Cortex of kidney (tissue), 1 donor: ENCODE measurements at places on chromosomes 6 and 20.

DNA sequence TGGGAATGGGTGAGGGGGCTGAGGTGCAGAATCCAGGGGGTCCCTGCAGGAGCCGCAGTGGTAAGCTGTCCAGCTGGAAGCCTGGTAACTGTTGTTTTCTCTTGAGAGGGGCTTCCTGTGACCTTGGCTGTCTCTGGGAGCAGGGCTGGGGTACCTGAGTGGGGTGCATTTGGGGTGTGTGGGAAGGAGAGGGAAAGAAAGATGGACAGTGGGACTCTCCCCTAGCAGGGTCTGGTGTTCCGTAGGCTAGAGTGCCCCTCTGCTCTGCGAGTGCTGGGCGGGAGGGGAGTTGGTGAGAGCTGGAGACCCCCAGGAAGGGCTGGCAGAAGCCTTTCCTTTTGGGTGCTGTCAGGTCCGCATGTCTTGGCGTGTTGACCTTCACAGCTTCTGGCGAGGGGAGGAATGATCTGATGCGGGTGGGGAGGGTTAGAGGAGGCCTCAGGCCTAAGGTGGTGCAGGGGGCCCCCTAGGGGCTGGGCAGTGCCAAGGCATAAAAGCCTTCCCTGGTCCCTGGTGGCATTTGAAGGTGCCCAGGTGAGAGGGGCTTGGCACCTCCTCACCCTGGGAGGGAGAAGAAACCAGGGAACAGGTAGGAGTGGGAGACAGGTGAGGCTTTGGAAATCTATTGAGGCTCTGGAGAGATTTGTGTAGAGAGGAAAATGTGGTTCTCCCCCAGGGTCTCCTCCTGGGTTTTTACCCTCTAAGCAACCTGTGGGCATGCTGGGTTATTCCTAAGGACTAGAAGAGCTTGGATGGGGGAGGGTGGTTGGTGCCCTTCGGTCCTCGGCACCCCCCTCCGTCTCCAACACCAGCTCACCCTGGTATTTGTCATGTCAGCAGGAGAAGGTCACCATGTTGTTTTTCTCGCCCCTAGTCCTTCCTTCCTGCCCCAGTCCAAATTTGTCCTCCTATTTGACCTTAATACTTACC lies 3.3 kb downstream of the VEGFA start:
- DNase-seq, result no peak

DNA sequence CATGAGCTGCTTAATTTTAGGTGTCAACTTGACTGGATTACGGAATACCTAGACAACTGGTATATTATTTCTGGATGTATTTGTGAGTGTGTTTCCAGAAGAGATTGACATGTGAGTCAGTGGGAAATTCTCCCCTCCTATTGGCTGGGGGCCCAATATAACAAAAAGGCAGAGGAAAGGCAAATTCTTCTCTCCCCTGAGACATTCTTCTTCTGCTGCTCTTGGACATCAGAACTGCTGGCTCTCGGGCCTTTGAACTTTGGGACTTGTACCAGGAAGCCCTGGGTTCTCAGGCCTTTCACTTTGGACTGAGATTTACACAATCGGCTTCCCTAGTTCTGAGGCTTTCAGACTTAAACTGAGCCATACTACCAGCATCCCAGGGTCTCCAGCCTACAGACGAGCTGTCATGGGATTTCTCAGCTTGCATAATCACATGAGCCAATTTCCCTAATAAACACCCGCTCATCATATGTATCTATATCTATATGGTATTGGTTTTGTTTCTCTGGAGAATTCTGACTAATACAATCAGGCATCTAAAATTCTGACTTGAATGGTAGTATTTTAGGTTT lies 7.6 kb upstream of the BTN3A3 start:
- no peak for DNase-seq

GRCh38 chr6:64128301-64129024 lies 492.9 kb downstream of the PHF3 start:
- DNase-seq, result no peak

- DNase-seq, result no peak
These were observed 147.2 kb upstream of the EYA4 start for GRCh38 chr6:133093956-133094355.

DNA sequence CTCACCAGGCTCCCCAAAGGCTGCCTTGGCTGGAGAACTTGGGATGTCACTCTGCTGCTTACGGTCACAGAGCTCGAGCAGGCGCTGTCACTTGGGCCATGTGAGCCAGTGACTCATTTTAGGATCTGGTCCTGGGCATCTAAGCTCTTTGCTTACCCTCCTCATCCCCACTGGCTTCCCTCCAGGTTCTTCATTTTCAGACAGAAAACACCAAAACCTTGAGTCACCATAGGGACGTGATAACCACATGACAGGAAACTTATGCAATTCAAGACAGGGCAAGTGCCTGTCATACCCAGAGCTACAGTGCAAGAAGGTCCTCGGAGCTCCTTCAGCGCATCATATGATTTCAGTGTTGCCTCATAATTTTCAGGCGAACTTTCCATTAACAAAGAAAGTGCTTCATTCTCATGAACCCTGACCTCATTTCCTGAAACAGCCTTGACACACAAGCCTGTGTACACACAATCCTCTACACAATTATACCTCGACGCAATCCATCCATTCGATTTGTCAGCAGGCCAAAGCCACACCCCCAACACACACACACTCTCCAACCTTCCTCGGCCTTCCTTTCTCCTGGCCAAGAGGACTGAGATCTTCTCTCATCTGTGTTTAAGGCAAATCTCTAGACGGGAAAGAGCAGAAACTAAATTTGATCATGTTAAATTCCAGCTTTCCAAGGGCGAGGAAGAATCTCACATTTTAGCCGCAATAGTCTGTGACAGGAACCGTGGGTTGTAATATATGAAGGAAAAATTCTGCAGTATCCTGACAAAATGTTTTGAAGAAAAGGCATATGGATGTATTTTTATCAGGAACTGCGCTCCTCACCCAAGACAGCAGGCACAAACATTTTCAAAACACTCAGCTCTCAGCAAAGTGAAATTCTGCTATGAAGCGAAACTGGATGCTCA lies 25.3 kb downstream of the TBC1D7 start:
- DNase-seq, result no peak

- no peak for DNase-seq
These were observed 33.8 kb upstream of the MRPS10 start for GRCh38 chr6:42251500-42251899.

DNA sequence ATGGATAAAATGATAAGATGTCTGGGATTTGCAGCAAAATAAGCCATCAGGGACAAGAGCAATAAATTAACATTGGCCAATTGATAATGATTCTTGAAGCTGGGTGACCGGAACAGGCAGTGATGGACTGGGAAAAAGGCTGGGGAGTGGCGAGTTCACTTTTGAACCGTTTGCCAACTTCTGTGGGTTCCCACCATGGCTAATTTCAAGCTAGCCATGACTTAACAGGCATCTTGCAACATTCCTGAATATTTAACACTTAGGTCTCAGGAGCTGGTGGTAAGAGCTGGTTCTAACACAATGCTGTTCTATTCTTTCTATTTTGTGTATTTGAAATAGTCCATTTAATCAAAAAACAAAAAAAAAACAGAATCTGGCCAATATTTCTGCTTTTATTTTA lies 37.6 kb upstream of the CD83 start:
- no peak for DNase-seq

- DNase-seq, result no peak
These were observed 12.2 kb upstream of the LAMA2 start for GRCh38 chr6:128870746-128871145.

DNA sequence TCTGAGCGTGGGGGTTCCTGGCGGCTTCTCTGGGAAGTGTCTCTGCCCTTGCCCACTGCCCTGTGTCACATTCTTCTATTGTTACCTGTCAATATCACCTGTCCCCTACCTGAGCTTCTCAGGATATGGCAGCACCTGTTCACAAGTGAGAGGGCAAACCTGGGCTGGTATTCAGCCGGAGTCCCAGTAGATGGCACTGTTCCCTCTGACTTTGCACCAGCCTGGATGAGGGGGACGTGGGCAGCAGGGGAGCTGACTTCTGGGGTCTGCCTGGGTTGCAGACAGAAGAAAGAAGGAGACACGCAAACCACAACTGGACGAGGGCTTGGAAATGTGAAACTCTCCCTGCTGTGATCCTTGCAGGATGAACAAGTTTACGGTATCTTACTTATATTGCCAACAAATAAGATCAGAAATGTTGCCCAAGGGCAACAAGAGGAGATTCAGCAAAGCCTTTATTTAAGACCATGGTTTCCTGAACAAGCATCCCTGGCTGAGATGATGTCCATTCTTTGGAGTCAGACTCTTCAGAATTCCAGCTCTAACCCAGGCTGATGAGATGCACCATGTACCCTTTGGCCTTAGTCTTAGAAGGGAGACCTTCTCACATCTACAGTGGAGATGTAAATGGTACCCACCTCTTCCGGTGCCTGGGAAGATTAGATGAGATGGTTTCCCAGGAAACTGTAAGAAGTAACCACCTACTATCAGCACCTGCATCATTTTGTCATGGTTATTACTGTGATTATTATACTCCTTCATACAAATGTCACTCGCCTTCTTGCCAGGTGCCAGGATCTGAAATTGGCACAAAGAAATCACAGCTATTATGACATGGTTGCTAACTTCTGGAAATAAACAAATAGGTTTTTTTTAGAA lies 400.0 kb upstream of the CDH4 start:
- DNase-seq, result no peak

DNA sequence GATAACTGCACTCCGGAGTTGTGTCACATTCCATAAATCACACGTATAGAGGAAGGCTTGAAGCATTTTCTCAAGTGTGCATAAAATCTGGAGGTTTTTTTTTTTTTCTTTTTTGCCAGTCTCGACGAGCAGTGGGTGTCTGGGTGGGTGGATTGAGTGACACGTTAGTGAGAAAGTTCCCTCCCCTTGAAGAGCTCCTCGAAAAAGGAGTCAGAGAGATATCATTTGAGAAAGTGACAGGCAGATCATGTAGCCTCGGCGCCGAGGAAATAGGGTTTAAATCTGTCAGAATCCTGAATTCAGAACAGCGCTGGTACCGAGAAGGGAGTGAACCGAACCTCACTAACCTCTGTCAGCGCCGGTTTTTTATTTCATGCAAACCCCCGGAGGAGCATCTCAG lies 269.5 kb upstream of the ARID1B start:
- no peak for DNase-seq

- no peak for DNase-seq
These were observed 59.9 kb downstream of the MDGA1 start for GRCh38 chr6:37637562-37638413.
